Hepatic stellate cell (primary cell): ENCODE measurements at places on chromosomes 6 and 20.
A peak's percentile ranks its signal among the peaks of the same experiment; 100 is the strongest.

DNA sequence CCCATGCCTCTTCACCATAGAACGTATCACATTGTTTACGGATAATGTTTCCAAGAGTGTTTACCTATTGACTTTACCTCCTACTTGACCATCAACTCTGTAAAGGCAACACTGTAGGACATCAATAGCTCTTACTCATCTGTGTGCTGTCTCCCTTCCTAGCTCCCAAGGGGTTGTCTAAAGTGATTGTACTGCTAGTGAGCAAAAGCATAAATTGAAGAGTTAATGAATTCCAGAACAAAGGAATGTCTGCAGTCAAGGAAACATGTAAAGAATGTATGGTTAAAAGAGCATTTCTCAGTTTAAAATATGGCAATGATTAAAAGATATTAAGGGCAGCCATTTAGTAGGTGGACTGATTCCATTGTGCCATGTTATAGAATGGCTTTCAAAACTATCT, 985.4 kb downstream of the TBC1D32 start:
- DNase-seq: no peak

DNA sequence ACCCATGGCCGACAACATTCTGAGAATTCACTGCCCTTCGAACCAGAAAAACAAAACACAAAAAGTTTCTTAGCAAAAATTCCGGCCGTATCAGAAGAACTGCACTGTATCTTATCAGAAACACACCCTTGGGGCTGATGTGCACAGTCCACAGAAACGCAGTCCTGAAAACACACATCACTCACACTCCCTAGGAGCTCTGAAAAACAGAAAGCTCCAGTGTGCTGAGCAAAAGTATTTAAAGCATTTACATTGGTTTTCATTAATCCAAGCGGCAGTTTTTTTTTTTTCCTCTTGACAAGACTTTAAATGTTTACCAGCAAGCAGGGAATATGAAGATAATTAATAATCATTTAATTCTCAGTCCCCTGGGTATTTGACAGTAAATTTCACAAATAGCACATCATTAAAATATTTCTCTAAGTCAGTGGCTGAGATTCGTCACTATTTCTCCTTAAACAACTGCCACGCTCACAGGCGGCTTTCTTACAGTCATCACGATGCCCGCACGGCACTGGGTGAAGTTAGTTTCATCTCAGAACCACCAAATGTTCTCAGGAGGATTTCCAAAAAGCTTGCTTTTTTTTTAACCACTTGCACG, 13.3 kb downstream of the NFATC2 start:
- no peak for DNase-seq

DNA sequence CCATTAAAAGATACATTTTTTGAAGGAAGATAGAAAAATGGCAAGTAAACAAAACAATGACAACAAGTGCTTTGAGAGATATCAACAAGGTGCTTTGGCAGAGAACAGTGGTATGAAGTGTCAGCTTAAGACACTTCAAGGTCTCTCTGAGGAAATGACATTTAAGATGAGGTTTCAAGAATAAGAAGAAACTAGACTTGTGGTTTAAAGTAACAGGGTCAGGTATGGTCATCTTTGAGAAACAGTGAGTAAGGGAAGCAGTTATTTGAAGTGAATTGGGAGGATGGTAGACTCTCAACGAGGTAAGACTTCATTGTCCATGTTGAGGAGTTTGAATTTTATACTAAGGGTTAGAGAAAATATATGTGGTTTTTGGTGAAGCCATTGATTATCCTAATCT, 77.8 kb downstream of the SYCP2L start:
- DNase-seq: no peak

- no peak for DNase-seq
Measured at GRCh38 chr6:47203938-47204611, 105.6 kb downstream of the TNFRSF21 start.

DNA sequence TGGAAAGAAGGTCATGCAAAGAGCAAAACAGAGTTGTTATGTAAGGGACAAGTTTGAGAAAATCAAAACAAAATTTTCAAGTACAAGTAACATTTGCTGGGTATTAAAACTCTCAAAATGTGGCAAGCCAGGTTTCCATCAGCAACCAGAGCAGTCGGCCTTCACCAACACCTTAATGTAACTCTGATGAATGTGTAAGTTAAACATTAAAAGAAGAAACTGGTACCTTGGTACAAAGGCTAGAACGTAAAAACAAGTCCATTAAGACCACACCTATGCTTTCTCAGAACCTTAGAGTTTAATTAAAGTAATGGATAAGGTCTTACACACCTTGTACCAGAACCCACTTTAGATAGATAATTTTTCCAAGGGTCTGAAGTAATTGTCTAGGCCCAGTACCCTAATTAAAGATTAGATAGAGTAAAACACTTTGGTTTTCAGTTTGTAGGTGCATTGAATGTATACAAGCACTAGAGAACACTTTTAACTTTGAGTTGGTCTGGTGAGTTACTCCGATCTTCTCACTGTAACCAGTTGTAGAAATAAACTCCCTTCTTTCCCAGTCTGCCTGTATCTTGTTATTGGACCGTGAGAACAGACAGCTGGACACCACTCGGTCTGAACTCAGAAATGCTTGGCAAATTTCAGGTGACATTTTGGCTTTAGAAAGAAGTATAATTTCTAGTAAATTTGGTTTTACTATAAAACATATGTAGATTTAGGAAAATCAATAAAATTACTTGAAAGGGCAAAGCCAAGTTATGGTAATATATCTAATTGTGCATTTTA, 319.4 kb downstream of the HTR1B start:
- no peak for DNase-seq

GRCh38 chr20:62219992-62220665, at the start of gene HRH3:
Gene HRH3 (minus strand): TSS chr20:62220278. CDS start chr20:62219970, 308 bp downstream.
- peak; percentile 70 for DNase-seq

DNA sequence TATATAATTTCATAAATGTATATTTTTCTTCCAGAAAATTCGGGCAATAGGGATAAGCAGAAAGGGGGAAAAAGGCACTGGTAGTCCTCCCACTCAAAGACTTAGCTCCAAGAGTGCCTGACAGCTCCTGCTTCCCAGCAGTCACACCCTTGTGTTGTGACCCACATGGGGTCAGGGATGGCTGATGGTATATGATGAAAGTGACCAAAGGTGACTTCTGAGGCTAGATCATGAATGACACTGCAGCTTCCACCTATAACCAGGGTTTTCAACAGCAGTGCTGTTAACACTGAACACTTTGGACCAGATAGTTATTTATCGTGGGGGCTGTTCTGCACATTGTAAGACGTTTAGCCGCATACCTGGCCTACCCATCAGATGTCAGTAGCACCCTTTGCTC, 22.3 kb downstream of the FAM50B start:
- DNase-seq: no peak

DNA sequence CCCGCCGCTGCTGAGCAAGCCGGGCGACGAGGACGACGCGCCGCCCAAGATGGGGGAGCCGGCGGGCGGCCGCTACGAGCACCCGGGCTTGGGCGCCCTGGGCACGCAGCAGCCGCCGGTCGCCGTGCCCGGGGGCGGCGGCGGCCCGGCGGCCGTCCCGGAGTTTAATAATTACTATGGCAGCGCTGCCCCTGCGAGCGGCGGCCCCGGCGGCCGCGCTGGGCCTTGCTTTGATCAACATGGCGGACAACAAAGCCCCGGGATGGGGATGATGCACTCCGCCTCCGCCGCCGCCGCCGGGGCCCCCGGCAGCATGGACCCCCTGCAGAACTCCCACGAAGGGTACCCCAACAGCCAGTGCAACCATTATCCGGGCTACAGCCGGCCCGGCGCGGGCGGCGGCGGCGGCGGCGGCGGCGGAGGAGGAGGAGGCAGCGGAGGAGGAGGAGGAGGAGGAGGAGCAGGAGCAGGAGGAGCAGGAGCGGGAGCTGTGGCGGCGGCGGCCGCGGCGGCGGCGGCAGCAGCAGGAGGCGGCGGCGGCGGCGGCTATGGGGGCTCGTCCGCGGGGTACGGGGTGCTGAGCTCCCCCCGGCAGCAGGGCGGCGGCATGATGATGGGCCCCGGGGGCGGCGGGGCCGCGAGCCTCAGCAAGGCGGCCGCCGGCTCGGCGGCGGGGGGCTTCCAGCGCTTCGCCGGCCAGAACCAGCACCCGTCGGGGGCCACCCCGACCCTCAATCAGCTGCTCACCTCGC, 1.5 kb downstream of the ARID1B start:
- peak; percentile 38 for DNase-seq

DNA sequence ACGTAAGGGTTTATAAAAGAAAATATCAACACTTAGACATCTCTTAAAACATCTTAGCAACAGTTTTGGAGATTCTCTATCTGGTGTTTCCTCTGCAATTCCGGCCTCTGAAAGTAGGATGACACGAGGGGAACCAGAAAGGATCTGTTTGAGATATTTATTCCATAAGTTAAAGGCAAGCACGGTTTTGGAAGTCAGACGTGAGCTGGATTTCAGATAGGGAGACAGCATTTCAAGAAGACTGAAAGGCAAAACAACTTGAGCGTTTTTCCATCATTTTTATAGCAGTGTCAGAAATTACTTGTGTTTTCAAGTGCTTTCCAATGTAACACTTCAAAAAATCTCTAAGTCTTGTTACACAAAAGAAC, 52.9 kb upstream of the BTN3A2 start:
- no peak for DNase-seq

DNA sequence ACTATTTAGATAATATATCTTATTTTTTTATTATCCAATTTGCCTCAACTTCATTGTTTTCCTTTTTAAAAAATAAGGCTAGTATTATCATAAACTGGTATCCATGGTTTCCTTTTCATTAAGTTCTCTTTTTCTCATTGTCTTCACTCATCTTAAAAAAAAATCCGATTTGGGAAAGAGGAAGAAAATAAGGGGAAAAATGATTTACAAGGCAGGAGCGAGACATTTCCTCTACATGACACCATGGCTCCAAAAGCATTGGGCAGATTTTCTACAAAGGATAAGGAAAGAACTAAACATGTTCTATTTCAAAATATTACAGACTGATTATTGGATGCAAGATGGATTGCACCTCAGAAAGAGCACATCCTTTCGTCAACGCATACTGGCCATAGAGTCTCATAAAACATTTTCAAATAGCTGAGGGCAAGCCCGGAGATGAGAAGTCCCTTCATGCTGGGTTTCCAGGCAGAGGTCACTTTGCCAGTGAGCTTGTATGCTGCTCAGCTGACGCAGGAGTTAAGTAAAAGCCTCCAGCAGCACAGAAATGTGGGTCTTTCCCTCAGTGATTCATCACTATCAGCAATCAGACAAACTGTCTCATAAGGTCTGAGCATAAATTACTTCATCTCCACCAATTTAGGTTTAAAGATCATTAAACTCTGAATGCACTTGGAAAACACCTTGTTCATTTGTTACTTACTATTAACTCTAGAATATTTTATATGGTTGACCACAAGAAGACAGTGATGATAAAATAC, 129.0 kb upstream of the TNFAIP3 start:
- DNase-seq: no peak

DNA sequence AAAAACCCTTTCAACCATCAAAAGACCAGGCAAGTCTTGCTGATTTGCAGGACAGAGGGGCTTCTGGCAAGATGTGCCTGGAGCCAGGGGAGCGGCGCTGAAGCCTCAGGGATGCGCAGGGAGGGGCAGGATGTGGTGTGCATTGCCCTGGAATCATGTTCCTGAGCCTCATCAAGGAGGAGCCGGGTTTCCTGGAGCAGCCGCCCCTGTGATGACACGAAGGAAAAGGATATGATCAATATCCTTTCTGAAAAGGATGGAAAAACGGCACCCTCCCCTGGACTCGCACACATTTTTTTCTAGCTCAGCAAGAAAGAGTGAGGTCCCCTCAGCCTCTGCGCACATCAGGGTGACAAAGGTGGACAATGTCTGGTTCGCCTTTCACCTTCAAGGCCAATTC, 173.1 kb upstream of the SSTR4 start:
- DNase-seq: no peak

GRCh38 chr20:24838546-24839535, 110.2 kb upstream of the CST7 start:
- DNase-seq: no peak

DNA sequence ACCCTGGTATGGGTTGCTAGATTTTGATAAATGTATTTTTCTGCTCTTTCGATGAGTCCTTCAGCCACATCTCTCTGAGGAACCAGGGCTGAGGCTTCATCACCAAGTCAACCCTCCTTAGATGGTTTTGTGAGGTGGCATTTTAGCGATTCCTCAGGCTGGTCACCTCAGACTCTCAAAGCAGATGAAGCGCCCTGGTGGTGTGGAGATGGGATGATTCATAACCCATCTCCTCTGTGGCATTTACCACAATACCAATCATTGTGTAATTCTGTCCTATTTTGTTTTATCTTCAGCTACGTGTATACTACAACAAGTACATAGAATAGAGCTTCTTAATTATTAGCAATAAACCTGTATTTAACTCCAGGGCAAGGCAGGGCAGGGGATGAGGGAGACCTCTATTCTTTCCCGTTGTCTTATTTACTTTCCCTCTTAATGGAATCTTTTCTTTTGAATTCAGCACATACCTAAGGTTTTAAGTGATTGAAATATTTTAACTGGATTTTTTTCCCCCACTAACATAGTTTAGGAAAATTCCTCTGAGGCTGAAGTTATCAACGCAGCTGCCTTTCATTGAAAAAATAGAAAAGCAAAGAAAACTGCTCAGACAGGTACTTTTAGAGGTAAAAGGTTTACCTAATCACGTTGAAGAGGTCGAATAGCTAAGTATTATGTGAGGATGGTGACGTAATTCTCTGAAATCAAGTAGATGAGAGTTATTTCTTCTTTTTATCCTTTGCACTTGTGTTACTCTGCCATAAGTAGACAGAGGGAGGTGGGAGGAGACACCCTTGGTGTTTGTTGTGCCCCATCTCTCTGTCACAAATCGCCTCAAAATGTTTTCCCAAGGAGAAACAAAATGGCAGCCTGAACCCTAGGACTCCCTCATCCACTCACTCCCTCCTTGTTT, 57.4 kb upstream of the EDN3 start:
- DNase-seq: no peak

GRCh38 chr20:53487461-53488200, 106.0 kb downstream of the ZNF217 start:
- no peak for DNase-seq

GRCh38 chr6:105487040-105487790, 84.3 kb upstream of the PREP start:
- DNase-seq: no peak

DNA sequence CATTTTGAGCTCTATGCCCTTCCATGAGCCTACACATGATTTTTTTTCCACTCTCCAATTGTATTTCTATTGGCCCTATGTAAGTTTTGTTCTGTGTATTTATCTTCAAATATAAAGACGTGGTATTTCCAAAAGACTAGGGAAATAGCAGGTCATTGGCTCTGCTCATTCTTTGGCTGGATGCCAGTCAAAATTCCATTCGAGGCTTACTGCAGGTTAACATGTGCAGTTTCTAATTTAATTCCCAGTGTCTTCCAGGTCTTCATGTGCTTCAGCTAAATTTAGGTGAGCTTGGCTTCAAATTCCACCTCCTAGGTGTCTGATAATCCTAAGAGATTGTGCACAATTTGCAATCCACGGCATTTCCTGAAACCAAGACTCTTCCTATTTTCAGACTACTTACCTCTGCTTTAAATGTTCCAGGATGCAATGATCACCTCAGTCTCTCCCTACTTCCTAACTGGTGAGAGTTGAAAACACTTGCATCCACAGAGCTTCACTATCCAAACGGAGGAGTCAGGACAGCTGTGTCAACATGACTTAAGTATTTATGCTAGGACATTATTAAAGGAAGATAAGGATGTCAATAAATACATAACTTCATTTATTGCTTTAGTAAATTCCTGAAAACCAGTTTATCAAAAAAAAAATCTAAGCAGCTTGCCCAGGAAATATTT, 236.1 kb downstream of the COL12A1 start:
- no peak for DNase-seq
